Stimulated activated CD4-positive, alpha-beta T cell treated with anti-CD3 and anti-CD28 coated beads, Interleukin-15, amount 100 ng/mL, for 1 hour (primary cell): ENCODE measurements at places on chromosomes 7 and 10.

DNA sequence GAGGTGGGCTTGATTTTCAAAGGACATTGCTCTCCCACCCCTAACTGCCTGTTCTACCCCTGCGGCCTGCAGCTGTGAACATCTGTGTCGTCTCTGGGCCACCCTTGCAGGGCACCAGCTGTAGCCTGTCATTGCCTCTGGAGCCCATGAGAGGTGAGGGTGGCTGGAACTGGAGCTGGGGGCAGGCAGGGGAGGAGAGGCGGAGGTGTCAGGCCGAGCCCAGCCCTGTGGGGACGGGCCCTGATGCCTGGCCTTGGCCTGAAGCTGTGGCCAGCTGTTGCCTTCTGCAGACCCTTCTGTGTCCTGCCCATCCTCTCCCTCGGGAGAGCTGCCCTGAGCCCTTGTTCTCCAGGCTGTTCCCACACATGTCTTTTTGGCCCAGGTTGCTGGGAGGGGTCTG is 44.5 kb downstream of the PALD1 start:
- DNase-seq: no peak

GRCh38 chr10:33039181-33039580 is 81.2 kb upstream of the ITGB1 start:
- no peak for DNase-seq

- no peak for DNase-seq
Measured at GRCh38 chr7:98488167-98488566, 87.3 kb upstream of the BAIAP2L1 start.

GRCh38 chr10:66025186-66025585 is 900.6 kb upstream of the LRRTM3 start:
- DNase-seq: no peak

DNA sequence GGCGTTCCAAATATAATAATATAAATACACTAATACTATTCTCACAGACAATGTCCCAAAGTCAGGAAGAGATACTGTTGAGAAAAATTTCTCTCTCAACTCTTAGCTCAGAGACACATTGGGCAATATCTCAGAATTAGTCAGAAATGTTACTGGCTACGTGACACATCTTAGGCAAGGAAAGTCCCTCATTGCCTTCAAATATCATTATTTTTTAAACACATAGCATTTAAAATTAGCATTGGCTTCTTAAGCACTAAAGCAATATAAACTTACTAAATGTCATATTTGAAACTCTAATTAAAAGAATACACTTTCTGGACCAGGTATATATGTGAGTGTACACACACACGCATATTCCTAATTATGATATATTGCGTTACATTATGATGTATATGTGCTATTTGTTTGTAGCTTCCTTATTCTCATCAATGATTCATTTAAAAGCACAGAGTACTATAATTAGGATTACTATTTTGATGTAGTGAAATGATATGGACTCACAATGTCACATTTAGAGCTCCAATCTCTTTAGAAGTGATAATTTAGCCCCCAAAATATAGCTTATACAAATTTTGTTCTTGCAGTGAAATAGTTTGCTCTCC is 255.8 kb downstream of the TWIST1 start:
- no peak for DNase-seq

- DNase-seq: peak; percentile 25
Measured at GRCh38 chr10:26468700-26469099, 30.6 kb downstream of the APBB1IP start.

DNA sequence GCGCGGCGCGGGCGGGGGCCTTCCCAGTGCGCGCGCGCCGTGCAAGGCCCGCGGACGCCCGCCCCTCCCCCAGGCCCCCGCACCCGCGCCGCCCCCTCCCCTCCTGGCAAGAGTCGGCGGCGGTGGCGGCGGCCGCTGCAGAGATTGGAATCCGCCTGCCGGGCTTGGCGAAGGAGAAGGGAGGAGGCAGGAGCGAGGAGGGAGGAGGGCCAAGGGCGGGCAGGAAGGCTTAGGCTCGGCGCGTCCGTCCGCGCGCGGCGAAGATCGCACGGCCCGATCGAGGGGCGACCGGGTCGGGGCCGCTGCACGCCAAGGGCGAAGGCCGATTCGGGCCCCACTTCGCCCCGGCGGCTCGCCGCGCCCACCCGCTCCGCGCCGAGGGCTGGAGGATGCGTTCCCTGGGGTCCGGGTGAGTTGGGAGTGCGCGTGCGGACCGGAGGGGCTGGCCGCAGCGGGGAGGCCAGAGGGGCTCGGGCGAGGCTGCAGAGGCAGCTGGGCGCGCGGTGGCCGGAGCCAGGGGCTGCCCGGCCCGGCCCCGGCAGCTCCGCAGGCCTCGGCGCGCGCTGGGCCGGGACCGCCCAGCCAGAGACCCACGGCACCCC is at the start of gene BMPR1A:
TSS of gene BMPR1A (plus strand) at position 109 of the 602 bp plus-strand sequence. CDS start 119,400 bp downstream, outside the sequence.
- DNase-seq: no peak

DNA sequence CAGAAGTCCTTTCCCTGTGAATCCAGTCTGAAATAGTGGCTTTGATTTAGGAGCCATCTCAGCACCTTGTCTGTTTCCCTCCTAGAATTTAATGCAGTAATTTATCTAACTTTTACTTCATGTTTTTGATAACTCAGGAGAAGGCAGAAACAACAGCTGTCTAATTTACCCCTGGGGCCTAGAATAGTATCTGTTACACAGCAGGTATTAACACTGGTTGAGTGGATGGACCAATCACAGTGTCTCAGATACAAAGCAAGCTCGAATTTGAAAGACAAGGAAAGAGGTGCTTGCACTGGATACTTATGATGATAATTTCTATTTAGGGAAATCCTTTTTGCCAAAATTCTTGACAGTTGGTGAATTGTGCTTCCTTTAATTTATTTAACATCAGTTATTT is 23.4 kb downstream of the CHRM2 start:
- no peak for DNase-seq

GRCh38 chr7:51636503-51636902 is 319.9 kb upstream of the COBL start:
- DNase-seq: no peak

- no peak for DNase-seq
Measured at GRCh38 chr10:4686644-4686996, 139.4 kb upstream of the AKR1E2 start.

GRCh38 chr7:81627536-81628287 is 142.1 kb downstream of the HGF start:
- DNase-seq: no peak

GRCh38 chr7:35722054-35722849 is 27.3 kb upstream of the HERPUD2 start:
- DNase-seq: no peak

DNA sequence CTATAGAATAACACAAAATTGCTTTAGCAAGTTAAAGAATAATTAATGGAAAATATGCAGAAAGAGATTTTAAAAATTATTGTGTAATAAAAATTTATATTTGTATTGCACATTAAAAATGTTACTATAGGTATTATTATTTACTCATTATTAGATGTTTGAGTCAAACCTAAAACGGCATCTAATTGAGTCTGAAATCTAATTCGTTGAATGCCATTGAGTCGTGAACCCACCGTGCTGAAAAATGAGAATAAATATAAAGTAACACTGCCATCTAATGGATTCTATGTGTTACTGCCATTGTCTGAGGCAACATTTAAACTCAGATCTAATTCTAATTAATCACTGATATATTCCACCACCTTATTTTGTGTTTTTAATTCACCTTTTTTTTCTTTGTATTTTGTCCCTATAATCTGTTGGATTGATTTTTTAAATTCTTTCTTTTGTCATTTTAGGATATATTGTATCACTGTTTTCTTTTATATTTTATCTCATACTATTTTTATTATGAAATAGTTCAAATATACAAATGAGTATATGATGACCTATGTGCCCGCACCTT is 62.2 kb downstream of the SAMD9 start:
- no peak for DNase-seq

DNA sequence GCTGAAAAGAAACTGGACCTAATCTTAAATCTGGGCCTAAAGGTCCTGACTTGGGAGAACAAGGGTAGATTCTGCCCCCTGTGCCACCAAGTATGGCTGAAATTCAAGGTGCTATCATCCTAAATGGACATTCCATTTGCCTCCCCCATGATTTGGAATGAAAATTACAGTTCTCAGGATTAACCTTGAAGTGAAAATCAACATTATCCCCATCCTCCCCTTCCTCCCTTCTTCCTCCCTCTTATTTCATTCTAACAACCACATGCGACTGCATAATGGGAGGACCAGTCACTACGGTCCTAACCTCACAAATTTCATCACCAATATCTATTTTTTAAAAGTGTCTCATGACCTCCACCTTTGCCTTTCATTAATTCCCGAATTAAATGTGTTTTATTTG is 62.1 kb downstream of the SEMA3C start:
- DNase-seq: no peak

GRCh38 chr7:153858355-153858754 is 193.8 kb upstream of the DPP6 start:
- no peak for DNase-seq

DNA sequence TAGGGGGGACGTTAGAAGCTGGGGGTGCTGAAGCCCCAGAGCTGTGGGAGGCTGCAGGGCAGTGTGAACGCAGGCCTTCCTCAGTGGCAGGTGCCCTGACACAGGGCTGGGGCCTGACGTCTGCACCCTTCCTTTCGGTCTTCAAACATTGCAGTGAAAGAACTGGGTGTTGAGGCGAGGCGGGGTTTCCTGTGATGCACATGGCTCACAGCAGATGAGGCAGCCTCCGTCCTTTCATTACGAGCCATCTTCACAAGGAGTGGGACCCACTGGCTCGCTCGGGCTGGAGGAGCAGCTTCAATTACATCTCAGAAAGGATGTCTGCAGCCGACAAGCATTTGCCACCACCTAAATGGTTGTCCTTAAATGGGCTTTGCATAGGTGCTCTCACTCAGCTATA is 180.3 kb upstream of the SHH start:
- DNase-seq: no peak

GRCh38 chr7:2876031-2876731 is 32.1 kb upstream of the GNA12 start:
- DNase-seq: no peak

DNA sequence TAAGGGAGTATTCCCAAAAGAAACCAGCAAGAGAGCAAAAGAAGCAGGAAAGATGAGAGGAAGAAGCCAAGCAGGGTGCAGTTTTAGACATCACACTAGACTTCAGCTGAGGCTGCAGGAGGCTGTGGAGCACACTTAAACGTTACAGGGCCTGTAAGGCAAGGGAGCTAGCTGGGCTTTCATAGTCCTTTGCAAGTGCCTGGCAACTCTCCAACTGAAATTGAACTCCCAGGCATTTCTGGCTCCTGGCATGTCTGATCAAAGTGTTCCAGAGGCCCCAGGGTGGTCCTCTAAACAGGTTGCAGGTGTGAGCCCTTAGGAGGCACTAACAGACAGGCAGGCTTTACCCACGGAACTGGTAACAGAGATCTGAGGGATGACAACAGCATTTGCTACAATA is 750.2 kb downstream of the XPNPEP1 start:
- no peak for DNase-seq

DNA sequence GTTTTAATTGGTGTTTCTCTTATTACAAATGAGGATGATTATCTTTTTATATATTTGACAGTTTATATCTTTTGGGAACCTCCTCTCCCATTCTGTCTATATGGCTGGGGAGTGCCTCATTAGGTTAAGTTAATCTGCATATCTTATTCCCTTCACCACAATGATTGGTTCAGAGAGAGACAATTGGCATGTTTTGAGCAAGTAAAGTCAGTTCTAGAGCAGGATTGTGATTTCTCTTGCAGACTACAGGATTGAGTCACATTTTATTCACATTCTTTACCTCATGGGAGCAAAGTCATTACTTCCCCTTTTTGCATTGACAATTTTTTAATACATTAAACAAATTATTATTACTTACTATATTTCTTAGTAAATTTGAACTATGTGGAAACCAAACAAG is 345.6 kb downstream of the MDFIC start:
- no peak for DNase-seq

GRCh38 chr10:104664205-104664604 is 23.1 kb downstream of the SORCS3 start:
- no peak for DNase-seq

DNA sequence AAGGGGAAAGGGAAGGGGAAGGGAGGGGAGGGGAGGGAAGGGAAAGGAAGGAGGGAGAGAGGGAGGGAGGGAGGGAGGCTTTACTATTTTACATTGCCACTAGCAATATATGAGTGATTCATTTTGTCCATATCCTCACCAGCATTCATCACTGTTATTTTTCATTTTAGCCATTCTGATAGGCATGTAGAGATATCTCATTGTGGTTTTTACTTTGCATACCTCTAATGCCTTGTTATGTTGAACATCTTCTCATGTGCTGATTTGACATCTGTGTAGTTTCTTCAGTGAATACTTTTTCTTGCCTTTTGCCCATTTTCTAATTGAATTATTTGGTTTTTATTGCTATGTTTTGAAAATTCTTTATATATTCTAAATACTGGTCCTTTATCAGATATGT is 52.7 kb downstream of the GCC1 start:
- no peak for DNase-seq

GRCh38 chr7:108247614-108248013 is 117.5 kb upstream of the LAMB4 start:
- no peak for DNase-seq

DNA sequence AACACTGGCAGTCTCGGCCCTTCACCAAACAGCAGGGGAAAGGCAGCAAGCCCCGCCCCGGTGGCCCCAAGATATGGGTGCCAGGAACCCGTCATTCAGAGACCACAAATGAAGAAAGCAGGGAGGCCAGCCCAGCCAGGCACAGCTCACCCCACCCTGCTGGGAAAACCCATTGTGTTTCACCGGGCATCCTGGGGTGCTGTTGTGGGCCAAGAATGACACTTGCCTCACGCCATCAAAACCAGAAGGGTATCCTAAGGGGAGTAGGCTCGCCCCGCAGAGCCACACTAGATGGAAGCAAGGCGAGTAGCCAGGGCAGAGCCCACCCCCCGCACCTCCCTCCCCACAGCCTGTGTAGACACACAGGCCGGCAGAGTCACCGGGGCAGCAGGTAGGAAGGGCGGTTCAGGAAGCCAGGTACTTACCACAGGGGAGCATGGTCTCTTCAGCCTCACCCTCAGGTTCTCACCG is 72.5 kb upstream of the KCNMA1 start:
- DNase-seq: no peak

- no peak for DNase-seq
Measured at GRCh38 chr7:142357953-142358520, 100.2 kb upstream of the PRSS58 start.

GRCh38 chr10:113180401-113181154 is 230.5 kb downstream of the TCF7L2 start:
- DNase-seq: no peak

DNA sequence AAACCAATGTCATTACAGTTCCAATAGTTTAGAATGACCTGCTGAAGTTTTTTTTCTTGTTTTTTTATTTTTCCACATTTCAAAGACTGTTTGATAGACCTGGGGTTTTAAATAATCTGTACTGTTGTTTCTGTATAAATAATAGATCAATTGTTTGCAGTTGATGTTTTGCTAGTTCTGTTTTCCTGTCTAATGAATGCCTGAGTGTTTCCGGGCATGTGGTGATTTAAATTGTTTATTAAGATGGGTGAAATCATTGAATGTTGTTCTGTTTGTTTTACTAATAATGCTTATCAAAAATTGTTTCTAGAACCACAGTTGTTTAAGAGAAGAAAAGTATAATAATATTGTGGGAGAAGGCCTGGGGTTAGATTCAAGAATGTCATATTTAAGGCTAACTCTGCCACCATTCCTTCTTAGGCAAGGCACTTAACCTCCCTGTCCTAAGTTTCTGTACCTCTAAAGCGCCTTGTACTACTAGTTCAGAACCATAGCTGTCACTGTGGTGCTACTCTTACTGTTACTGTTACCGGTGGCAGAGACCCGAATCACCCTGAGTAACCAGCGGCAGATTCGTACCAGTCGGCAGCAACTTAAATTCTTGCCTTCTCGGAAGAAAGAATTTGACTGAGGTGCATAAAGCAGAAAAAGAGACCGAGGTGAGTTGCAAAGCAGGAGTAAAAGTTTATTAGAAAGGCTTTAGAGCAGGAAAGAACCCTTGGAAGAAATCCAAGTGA is 1014.1 kb downstream of the REEP3 start:
- no peak for DNase-seq
